Left renal cortex interstitium (tissue), 4 donors: ENCODE measurements at places on chromosomes 4 and X. TPM values are rescaled to one million over a fixed set of nuclear protein-coding genes. Genes with fewer than 3 reads are reported as not detected.

GAGE10 gene
- not detected for polyA plus RNA-seq

ART3 gene
- polyA plus RNA-seq = 0.82 TPM

CPEB2 gene
- polyA plus RNA-seq = 15.2 TPM

AREG gene
- 0.42 TPM for polyA plus RNA-seq

ZNF157 gene
- polyA plus RNA-seq = 0.68 TPM

FGD1 gene
- 22.8 TPM for polyA plus RNA-seq

FOXR2 gene
- polyA plus RNA-seq = not detected

PHEX gene
- polyA plus RNA-seq = 0.41 TPM

LEF1 gene
- 73.8 TPM for polyA plus RNA-seq

FHDC1 gene
- polyA plus RNA-seq = 4.3 TPM

C4orf51 gene
- not detected for polyA plus RNA-seq

CXCL1 gene
- 0.25 TPM for polyA plus RNA-seq

CPLX1 gene
- 1.5 TPM for polyA plus RNA-seq

CXCL13 gene
- 0.36 TPM for polyA plus RNA-seq

CPE gene
- 86.9 TPM for polyA plus RNA-seq

MEPE gene
- not detected for polyA plus RNA-seq
